Vagina (tissue), 2 donors: ENCODE measurements at places on chromosomes 3 and 15. TPM values are rescaled to one million over a fixed set of nuclear protein-coding genes. Genes with fewer than 3 reads are reported as not detected.
A peak's percentile ranks its signal among the peaks of the same experiment; 100 is the strongest.

DNA sequence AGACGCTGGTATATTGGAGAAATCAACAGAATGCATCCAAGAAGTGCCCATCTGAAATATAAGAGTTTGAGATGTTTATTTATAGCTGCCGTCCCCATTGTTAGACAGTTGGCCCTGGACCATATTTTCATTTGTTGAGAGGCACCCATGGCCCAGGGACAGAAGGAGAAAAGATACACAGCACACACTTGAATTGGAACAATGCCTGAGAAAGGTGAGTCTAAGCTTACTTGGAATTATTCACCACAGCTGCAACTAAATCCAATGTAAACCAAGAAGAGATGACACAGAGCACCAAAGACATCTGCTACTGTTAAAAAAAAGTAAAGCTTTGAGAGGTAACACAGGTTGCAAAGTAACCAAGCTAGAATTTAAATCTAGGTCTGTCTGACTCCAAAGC lies 525.5 kb upstream of the NAALADL2 start:
- no peaks in the 10 kb centered on the region for H3K36me3 ChIP-seq
- no peak for DNase-seq
- H3K27me3 ChIP-seq: no peaks in the 10 kb centered on the region
- H3K4me1 ChIP-seq: no peaks in the 10 kb centered on the region

GRCh38 chr3:179455954-179456353 lies 4.7 kb upstream of the GNB4 start:
- no peaks in the 10 kb centered on the region for H3K27me3 ChIP-seq
- no peak overlapping the region for H3K27ac ChIP-seq
- peaks cover 11% of the 10 kb centered on the region for H3K4me1 ChIP-seq
- no peak overlapping the region for H3K4me3 ChIP-seq

DNA sequence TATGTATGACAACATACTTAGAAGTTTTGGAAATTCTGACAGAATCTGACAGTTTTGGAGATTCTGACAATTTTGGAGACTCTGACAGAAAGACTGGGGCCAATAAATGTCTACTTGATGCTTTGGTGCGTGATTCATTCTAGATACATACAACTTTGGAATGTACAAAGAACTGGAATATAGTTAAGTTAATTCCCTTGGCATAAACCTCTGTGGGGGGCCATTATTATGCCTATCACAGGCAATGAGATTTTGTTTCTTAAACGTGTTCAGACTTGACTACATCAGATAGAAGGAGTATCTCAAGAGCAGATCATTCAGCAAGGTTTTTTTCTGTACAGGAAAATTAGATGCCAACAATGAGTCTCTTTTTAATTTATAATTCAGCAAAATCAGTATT lies 617.6 kb upstream of the ZNF717 start:
- no peaks in the 10 kb centered on the region for H3K36me3 ChIP-seq
- no peak overlapping the region for H3K4me3 ChIP-seq
- H3K4me1 ChIP-seq: no peaks in the 10 kb centered on the region
- DNase-seq: no peak

DNA sequence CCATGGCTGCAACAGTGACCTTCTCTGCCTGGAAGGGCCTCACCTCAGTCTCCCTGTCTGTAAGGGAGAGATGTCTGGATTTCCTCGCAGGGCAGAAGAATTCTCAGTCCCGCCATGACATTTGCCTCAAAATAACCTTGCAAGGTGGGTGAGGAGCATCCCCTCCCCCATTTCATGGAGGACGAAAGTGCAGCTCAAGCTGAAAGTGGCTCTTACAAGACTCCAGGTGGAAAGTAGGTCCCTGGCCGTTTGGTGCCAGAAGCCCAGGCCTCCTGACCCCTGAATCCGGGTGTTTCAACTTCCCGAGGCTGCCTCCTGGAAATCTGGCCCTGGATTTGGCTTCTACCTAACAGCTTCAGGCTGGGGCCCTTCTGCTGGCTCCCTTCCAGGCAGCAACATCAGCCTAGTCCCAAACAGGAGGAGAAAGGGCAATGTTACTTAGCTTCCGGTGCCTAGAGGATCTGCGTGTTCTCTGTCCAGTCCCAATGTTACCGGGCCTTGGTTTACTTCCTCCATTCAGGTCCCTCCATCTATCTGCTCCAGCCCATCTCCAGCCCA lies 769 bp upstream of the CSPG4 start:
- H3K27ac ChIP-seq: peak overlapping the region; percentile 68
- H3K27me3 ChIP-seq: no peaks in the 10 kb centered on the region
- peaks cover 31% of the 10 kb centered on the region for H3K4me1 ChIP-seq
- no peak for DNase-seq

DNA sequence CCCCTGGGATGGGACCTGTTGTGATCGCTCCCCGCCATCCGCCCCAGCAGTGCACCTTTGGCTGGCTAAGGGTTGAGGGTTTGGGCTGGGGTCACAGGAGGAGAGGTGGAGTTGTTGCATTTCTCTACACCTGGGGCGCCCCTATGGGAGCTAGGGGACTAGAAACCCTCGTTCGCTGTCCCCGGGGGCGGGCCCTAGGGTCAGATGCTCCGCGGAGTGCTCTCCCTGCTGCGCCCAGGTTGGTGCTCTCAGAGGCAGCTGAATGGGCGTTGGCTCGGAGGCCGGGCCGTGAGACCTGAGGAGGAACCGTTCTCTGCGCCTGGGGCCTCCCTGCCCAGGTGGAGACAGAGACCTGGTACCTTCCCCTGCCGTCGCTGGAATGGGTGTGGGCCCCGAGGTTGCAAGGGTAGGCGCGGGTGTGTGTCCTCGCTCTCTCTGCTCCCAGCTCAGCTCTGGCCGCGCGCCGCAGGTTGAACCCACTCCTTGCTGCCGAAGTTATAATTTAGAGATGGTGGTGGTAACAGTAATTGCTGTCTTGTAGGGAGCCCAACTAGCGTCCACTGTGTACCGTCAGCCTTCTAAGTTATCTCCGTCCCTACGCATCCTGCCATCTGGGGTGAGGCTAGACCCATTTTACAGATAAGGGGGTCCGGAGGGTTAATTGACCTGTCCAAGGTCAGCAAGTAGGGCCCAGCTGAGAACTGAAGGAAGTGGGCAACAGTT lies 965 bp downstream of the FLNB start:
- no peaks in the 10 kb centered on the region for H3K27me3 ChIP-seq
- H3K4me1 ChIP-seq: peaks cover 53% of the 10 kb centered on the region
- no peaks in the 10 kb centered on the region for H3K36me3 ChIP-seq
- peak overlapping the region; percentile 70 for H3K4me3 ChIP-seq
- no peak for DNase-seq
- H3K27ac ChIP-seq: peak overlapping the region; percentile 74

CYP19A1 gene
- total RNA-seq: 8.8 TPM

INKA1 gene
- 12.5 TPM for total RNA-seq

SYNPR gene
- not detected for total RNA-seq

GOLGA6B gene
- total RNA-seq: not detected

SCAMP2 gene
- 56.7 TPM for total RNA-seq

SI gene
- not detected for total RNA-seq
